RCC 7860 (cell line): ENCODE measurements at places on chromosomes 12 and 14.

GRCh38 chr12:47808050-47808449, 11.7 kb downstream of the HDAC7 start:
- DNase-seq, result no peak

DNA sequence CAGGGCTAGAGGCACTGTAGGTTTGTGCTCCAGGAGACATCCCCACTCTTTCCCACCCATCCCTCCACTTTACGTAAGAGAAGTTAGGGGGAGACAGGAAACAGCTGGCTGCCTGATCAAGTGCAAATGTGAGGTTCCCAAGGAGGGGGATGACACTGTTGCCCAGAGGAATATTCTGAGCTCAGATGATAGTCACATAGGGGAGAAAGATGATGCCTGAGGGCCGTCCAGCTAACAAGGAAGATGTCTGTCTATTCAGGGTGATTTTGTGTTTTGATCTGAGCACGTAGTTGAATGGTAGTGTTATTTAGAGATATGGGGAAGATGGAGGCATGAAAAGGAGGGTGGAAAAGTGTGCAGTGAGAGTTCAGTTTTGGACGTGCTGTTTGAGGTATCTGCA, 13.9 kb upstream of the GPRC5D start:
- DNase-seq, result no peak

DNA sequence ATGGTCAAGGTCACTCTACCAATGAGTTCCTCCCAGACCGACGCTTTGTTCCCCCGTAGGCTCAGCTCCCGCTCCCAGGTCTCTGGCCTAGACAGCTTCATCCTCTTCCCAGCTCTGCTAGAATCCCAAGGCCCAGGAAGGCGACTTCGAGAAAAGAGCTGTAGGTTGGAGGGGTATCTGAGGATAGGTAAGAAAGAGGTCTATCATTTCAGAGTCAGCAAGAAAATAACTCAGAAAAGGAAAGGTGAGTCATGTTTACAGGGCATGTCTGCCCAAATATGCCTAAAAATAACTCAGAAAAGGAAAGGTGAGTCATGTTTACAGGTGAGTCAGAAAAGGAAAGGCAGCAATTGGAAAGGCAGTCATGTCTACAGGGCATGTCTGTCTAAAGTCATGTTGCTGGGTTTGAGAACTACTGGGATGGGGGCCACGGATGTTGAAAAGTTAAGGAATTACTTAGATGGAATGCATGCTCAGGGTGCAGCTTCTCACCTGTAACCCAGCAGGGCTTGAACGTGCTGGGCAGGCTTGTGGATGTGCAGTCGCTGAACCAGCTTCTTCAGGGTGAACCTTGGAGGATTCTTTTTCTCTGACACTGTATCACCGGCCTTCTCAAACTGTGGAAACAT, 12.2 kb downstream of the TEP1 start:
- peak; percentile 24 for DNase-seq

DNA sequence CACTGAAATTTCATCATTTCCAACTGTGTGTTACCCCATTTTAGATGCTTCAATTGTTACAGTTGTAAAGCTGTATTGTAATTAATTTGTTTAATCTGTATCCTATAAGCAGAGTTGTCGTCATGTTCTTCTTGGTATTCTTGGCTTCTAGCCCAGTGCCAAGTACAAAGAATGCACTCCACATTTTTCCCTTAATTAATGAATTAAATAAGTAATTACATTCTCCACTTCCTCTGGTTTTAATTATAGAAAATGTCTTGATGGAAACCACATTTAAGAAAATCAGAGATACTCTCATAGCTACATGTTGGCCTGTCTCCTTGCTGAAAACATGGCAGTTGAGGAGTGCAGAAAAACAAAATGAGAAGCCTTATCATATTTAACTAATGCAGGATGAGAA, 746 bp downstream of the DNAI7 start:
- no peak for DNase-seq

- no peak for DNase-seq
Measured at GRCh38 chr14:34113005-34113511, 162.2 kb upstream of the EGLN3 start.

GRCh38 chr12:15173142-15173541, 48.1 kb downstream of the RERG start:
- no peak for DNase-seq
